ENCODE measurements at places on chromosomes 11 and 22.

- DNase-seq = no peak
These were observed 12.1 kb downstream of the RTN4R start for GRCh38 chr22:20256027-20256426.

GRCh38 chr11:76456571-76456970 is 11.8 kb downstream of the EMSY start:
- no peak for DNase-seq

DNA sequence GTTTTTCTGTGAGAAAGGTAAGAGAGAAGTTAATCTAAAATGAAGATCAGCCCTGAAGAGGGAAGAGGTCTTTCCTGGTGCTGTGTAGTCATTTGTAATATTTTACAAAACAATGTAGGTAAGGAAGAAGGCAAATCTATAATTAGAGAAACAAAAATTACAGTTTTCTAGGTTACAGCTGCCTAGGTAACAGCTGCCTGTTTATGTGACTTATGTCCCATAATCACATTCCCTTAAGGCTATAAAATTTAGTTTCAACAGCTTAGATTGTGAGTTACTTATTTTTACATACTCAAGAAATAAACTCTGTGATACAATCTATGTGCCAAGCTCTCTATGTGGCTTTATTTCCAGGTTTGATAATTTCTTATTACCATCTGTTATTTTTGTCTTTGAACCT is 19.8 kb downstream of the LUZP2 start:
- no peak for DNase-seq

DNA sequence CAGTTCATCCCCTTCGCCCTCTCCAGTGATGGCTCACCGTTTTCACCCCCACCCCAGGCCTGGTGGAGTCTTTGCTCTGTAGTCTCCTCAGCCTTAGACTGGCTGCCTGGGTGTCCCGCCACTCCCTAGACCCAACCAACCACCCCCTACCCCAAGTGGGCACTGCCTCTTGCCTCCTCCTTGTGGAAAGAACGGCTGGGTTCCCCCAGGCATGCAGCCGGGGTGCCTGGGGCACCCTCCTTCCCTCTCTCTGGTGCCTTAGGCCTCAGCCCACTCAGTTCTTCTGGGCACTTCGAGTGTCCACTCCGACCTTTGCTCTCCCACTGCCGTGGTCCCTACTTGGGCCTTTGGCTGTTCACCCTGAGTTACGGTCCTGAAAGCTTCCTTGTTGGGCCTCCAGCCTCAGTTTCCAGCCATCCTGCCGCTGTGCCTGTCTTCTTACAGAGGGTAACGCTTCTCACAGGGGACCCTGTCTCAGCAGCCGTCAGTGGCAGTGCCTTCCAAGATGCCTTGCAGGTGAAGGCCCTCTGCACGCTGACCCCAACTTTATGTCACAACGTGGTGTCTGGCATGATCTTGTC is 3.1 kb downstream of the GRIK4 start:
- DNase-seq = no peak

DNA sequence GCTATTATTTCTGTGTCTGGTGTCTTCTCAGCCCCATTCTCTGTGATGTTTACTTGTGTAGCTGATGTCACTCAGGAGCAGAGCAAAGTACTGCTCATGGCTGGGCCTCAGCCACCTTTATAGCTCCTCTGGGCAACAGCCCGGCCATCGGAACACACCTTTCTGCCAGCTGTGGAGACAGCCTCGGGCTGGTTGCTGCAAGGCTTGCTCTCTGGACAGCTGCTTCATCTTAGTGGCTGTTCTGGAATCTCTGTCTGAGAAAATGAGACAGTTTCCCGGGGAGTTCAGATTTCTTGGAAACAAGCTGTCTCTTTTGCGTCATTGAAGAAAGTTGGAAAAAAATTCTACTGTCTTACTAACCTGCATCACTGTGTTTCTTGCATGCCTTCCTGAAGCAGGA is 20.0 kb downstream of the THY1 start:
- no peak for DNase-seq

DNA sequence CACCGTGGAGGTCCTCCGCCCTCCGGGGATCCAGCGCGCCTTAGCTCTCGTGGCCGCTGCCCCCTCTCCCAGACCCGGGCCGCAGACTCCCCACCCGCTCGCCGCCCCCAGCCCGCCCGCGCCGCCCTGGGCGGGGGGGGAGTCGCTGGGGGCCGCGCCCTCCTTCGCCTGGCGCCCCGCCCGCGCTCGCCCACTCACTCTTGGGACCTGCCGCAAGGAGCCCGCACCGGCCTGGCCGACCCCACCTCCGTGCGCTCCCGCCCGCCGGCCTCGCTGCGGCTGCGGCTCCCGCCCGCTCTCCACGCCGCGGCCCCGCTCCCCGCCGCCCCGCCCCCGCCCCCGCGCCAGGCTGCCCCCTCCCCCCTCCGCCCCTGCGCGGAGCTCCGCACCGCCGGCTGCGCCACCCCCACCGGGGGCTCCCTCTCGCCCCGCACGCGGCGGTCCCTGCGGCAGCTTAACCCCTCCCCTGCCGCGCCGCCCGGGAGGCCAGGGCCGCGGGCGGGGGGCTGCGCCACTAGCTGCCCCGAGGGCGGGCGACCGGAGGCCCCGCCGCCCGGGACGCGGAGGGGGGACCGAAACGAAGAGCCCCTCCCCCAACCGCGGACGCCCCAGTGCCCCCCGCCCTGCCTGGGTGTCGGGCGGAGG is 724 bp upstream of the RASGRP2 start:
- DNase-seq = no peak

DNA sequence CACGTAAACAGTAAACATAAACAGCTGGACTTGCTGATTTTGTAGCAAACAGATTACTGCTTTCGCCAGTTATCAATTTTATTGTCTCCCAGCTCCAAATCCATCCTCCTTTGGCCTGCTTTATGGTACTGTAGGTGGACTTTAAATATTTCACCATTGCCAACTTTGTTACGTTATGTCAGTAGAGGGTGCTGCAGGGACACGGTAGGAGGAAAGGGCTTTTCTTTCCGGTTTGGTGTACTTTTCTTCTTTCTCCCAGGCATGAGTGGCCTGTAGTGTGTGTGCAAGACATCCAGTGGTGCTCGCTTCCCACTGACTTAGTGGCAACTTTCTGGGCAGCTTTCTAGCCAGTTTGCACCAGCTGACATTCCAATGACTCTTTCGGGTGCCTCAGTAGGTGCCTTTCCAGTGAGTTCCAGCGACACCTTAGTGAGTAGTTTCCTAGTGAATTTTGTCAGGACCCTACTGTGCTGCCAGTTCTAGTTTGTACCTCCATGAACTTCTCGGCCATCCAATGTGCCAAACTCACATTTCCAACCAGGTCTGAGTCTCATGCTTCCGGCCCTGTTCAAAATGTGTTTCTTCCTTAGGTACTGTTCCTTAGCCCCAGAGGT is 267.6 kb upstream of the TENM4 start:
- DNase-seq = no peak

DNA sequence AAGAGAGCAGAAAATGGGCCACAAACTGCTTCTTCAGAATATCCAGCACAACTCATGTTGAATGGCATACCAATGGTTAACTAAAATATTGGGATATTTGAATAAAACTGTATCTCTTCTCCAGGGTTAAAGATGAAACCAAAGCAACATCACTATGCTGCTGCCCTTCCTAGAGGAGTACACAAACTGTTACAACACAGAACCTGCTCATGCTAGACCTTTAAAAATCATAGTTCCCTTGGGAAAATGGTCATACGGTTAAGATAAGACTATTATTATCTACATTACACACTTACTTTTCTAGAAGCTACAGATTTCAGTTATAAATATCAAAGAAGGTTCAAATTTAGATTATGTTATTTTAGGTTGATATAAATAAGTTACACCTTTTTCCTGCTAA is 78.6 kb upstream of the TP53AIP1 start:
- no peak for DNase-seq

DNA sequence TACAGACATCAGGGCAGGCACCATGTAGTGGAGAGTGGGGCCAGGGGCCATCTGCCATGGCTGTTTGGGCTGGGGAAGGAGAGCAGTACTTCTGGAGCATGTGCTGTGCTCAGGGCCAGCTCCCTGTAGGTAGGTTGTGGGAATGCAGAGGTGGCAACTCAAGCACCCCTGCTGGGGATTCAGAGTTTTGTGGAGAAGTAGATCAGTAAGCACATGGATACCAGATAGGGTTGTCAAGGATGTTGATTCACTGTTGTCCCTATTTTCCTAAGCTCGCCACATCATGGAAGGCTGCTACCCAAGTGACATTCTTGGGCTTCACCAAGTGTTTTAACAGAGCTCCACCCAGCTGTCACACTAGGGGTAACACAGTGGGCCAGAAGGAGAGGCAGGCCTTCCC is 67.2 kb downstream of the BMAL1 start:
- no peak for DNase-seq

DNA sequence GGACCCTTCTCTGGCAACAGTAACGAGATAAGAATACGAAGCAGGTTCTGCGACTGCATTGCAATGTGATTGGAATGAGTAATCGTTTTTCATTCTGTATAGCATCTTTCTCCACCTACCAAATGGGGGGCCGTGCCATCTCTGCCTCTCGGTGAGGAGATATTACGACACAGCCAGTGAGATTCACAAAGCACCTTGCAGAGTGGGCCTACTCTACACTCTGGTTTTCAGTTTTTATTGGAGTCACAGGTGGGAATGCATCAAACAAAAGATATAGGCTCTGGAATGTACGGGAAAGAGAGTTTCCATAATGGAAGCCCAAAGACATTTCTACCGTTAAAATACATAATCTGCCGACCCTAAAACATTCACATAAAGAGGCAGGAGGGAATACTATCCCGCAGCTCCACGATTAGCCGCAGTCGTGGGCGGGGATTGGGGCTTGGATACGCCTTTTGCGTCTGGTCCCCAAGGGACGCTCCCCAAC is 423 bp upstream of the RTN3 start:
- DNase-seq = no peak

DNA sequence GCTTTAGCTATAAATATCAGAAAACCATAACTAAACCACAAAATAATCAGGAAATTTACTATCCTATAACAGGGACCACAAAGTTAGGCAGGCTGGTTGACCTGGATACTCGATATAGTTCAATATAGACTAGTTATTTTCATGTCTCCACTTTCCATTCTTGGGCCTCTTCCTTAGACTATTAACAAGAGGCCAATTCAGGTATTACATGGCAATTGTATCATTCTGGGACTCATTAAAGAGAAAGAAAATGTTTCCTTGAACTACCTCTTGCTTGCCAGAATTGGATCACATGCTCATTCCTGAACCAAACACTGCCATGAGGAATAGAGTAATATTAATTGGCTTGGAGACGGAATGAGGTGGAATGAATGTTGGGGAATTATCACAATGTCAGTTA is 76.0 kb downstream of the EIF3M start:
- DNase-seq = no peak

Data from activated T-cell treated with anti-CD3 and anti-CD28 coated beads for 4 hours (primary cell).